ENCODE measurements at places on chromosomes 12 and 14.

DNA sequence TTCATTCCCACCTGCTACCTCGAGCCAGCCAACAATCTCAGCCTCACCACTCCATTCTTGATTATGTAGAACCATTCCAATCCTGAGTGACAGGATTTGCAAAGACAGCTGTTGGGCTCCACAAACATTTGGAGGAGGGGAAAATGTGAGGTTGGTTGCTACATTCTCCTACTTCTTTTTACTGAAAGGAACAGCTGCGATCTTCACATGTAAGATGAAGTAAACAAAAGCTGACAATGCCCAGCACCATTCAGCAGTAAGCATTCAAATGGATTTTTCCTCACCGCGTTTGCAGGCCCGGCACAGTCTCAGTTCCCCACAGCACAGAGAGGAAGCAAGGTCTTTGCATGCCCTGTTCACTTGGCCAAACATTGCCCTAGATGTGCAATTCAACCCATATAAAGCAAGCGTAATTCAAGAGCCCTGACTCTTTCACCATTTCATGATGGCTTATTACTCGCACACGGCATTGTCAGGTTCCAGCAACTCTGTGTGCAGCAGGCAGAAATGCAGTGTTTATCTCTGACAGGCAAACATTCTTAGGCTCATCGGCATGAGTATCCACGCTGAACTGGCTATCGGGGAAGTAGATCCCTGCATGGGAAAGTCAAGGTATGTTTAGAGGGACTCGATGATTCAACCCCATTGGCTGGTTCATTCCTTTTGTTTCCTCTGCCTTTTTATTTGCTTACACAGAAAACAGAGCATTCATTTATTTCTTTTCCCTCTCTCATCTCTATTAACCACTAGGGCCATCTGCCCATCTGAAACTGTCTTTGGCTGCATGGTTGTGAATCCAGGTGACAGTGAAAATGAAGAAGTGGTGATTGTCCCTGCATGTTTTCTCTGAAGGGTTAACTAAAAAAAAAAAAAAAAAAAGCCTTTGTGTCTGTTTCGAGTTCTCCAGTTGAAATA, 236.1 kb upstream of the PLEKHG7 start:
- no peak for DNase-seq

GRCh38 chr12:1273051-1273450, 282.0 kb downstream of the ERC1 start:
- DNase-seq: no peak

DNA sequence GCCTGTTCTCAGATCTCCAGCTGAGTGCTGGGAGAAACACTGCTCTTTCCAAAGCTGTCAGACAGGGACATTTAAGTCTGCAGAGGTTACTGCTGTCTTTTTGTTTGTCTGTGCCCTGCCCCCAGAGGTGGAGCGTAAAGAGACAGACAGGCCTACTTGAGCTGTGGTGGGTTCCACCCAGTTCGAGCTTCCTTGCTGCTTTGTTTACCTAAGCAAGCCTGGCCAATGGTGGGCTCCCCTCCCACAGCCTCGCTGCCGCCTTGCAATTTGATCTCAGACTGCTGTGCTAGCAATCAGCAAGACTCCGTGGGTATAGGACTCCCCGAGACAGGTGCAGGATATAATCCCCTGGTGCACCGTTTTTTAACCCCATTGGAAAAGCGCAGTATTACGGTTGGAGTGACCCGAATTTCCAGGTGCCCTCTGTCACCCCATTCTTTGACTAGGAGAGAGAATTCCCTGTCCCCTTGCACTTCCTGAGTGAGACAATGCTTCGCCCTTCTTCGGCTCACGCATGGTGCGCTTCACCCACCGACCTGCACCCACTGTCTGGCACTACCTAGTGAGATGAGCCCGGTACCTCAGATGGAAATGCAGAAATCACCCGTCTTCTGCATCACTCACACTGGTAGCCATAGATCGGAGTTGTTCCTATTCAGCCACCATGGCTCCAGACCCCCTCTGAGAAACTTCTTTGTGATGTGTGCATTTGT, 650.3 kb upstream of the ALG10B start:
- no peak for DNase-seq

DNA sequence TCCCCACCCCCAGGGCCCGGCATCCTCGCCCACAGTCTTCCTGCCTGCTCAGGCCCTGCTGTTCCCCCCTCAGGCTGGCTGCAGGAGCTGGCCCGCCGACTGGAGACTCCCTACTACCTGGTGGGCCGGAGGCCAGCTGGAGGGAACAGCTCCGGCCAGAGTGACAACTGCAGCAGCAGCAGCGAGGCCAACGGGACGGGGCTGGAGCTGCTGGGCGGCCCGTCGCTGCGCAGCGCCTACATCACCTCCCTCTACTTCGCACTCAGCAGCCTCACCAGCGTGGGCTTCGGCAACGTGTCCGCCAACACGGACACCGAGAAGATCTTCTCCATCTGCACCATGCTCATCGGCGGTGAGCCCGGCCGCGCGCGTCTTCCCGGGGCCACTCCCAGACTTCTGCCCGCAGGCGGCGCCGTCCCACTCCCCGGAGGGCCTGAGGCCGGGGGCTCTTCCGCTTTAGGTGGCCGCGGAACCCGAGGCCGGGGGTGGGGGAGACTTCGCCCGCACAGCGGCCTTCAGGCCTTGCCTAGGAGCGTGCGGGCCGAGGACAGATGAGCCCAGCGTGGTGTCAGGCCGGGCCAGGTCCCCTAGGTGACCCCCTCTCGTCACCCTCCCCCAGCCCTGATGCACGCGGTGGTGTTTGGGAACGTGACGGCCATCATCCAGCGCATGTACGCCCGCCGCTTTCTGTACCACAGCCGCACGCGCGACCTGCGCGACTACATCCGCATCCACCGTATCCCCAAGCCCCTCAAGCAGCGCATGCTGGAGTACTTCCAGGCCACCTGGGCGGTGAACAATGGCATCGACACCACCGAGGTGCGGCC, 10.2 kb downstream of the KCNH3 start:
- DNase-seq: no peak

DNA sequence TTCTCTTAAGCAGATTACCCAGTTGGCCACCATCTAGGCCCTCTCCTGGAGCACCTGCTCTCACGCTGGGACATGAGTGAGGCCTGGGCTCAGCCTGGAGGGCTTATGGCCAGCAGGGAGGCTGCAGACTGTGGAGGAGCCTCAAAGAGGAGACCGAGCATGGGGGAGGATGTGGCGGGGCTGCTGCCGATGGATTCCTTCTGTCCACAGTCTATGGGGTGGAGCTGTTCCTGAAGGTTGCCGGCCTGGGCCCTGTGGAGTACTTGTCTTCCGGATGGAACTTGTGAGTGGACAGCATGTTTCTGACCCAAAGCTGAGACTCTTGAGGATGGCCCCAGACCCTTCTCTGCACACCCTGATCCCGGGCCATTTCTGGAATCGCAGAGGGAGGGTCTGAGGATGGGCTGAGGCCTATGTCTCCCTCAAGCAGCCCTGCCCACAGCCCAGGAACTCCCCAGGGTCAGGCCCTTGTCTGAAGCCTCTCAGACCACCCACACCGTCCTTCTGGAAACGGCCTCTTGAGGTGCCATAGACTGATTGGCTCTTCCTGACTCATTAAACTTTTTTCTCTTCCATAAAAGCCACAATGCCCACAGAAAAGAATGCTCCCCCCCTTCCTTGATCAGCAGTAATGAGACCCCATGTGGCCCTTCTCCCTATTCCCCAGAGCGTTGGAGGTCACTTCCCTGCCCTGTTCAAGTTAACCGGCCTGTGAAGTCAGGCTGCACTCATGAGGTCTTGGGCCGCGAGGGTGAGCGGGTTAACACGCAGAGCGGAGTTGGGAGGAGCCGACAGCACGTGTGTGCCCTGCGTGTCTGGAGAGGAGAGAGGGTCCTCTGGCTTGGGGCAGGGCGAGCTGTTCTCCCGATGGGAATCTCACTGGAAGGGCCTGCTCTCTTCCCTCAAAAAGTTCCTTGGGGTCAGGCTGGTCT, 49.0 kb downstream of the SLC8B1 start:
- DNase-seq: no peak

GRCh38 chr12:77046468-77046867, 18.9 kb downstream of the E2F7 start:
- no peak for DNase-seq

GRCh38 chr14:95536671-95537070, 1.8 kb downstream of the GLRX5 start:
- no peak for DNase-seq

GRCh38 chr12:17342381-17342961, 736.5 kb upstream of the LMO3 start:
- no peak for DNase-seq

- no peak for DNase-seq
These were observed 73.8 kb upstream of the RFX4 start for GRCh38 chr12:106508966-106509365.

DNA sequence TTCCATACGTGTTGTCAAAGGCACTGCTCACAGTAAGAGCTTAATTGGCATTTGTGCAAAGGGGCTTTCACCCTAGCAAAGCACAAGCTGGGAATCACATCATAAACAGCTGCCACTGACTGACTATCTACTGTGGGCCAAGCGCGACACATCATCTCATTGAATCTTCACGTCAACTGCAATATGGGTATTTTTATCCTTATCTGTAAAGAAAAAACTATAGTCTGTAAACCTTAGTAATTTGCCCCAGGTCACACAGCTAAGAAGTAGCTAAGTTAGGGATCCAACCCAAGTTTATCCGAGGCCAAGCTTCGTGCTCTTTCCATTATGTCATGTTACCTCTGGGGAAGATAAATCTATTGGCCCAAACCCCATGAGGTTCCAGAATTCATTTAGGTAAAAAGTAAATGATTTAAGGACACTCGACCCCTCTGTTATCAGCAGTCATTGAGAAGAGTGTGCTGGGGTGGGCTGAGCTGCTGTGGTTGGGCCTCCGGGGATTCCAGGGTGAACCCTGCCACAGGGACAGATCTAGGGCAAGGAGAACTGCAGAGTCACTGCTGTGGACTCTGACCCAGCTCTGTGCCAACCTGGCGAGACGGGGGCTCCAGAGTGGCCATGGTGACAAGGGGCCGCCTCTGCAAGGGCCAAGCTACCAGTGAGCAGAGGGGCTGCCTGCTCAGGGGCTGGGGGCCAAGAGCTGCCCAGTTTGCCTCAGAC, 27.6 kb downstream of the NCKAP5L start:
- DNase-seq: no peak

DNA sequence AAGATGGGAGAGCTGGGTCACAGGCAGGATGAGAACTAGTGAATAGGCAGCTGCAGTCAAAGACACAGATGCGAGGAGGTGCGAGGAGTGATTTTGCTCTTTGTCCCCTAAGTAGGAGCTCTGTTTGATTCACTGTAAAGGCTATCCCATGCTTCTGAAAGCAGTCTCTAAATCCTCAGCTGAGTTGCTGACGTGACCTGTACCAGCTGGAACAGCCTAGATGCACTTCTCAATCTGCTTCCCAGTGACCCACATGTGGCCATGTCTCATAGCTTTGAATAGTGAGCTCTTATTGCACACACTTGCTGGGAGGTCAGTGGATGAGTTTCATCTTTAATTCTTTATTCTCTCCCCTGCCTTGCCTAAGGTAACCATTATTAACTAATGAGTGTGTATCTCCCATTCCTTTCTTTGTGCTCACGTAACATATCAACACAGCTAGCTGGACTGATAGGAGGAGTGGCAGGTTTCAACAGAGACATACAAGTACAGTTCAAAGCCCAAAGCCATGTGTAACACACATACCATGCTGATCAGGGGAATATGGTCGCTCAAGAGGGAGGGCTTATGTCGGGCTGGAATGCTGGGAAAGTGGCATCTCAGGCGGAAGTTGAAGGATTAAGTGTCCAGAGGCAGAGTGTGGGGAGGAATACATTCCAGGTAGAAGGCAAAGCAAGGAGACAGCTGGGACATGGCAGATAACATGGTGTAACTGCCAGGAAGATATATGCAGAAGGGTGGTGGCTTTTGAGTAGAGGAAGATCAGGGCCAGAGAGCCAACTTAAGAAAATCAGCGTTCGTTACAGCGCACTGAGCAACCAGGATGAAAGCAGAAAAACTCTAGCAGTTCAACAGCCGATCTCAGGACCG, 15.4 kb upstream of the YY1 start:
- no peak for DNase-seq

- DNase-seq: no peak
These were observed 28.4 kb upstream of the BDKRB2 start for GRCh38 chr14:96176275-96176674.

DNA sequence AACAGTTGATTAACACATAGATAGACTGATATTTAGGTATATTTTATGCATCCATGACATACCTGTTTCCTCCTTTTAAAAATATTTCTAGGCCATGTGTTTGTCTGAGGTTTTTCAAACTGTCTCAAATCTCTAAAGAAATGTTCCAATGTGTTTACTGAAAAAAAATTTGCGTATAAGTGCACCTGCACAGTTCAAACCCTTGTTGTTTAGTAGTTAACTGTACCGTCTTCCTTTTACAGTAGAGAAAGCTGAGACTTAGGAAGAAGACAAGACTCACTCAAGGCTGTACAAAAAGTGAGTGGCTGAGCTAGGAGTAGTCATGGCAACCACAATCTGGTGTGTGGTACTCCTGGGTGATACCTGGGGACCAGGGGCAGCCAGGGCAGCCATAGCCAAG, 934.6 kb downstream of the VRK1 start:
- no peak for DNase-seq

GRCh38 chr14:84036840-84037239, 1493.1 kb upstream of the FLRT2 start:
- DNase-seq: no peak

GRCh38 chr12:14057895-14058294, 76.5 kb upstream of the GRIN2B start:
- DNase-seq: no peak

GRCh38 chr14:30527196-30527595, 31.8 kb upstream of the G2E3 start:
- no peak for DNase-seq

DNA sequence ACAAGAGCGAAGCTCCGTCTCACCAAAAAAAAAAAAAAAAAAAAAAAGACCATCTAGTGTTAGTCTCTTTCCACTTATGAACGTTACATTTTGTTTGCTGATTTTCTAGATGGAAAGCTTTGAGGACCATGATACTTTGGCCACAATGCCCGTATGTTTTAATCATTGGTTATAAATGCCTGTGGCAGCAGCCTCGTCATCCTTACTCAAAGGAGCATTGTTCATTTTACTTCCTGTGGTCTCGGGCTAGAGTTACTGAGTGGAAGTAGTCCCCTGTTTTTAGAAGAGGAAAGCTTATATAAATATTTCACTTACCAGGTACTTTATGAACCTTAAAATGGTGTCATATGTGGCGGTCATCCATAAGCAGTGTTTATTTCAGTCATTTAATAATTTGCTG, 359.9 kb downstream of the AEBP2 start:
- DNase-seq: no peak

DNA sequence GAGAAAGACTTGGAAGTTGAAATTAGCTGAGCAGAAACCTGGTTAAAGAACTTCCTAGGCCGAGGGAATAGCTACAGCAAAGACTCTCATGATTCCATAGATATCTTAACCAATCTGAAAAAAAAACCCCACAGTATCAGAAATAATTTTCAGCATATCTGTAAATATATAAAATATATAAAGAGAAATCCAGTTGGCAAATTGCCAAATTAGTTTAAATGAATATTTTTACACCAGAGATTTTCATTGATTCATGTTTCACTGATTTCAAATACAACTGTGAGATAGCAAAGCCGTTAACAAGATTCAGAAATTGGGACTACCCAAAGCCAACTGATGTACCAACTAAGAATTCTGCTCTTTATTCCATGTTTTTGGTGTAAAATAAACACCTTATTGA, 6.8 kb upstream of the PTPRR start:
- DNase-seq: no peak
